ENCODE measurements at places on chromosomes 6 and 20.

DNA sequence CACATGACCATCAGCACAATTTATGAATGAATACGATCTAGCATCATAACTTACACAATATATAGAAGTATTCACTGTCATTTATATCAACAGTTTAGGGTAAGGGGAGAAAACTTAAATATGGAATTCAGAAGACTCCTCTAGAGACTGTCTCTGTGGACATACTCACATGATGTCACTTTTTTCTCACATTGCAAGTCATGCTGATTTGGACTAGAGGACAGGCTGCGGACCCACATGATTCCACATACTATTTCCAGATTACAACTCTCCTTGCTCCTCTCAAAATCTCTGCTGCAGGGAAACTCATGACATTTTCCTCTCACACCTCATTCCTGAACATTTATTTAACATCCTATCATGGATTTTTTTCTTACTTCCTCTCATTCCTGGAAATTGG, 13.4 kb downstream of the CRISP1 start:
- no peak for DNase-seq

DNA sequence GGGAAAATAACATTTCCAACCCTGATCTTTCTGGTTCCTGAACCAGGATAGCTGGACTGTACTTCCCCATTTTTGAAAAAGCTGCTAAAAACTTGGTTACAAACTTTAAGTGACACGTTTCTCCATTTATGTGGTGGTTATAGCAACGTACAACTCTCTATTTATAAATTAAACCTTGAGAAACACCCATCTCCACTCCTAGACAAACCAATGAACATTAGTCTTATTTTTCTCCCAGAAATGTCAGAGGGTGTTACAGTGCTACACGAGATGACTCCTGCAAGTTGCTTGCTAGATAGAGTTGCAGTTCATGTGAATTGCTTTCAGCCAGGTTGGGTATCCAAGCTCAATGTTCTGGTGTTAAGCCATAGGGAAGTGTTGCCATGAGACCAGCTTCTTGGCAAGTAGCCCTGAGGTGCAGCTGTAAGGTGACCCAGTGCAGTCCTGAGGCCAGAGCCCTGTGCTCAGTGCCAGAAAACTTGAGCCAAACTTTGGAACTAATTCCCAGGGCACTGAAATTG, 51.3 kb upstream of the REV3L start:
- no peak for DNase-seq

- no peak for DNase-seq
Observed at GRCh38 chr6:144284478-144284782, 705 bp upstream of the UTRN start.

- DNase-seq: peak; percentile 65
Observed at GRCh38 chr6:134352786-134353480, 35.0 kb upstream of the SGK1 start.

GRCh38 chr6:56852260-56853010, 102.5 kb upstream of the BEND6 start:
- DNase-seq: peak; percentile 8

- no peak for DNase-seq
Observed at GRCh38 chr6:143325379-143326140, 124.9 kb downstream of the ADAT2 start.

- no peak for DNase-seq
Observed at GRCh38 chr20:43265449-43265848, 75.7 kb upstream of the PTPRT start.

All from activated CD4-positive, alpha-beta T cell treated with anti-CD3 and anti-CD28 coated beads, Interleukin-10, Interleukin-2, amounts not matched to agents 100 ng/mL and 50 ng/mL, durations not matched to agents 16 hours and 8 hours (primary cell).